NCI-H1417 (cell line): ENCODE measurements at places on chromosomes 5 and 9.

- no peak for DNase-seq
Measured at GRCh38 chr9:98047002-98047401, 9.5 kb upstream of the NANS start.

GRCh38 chr5:160158087-160158486 lies 38.8 kb upstream of the PWWP2A start:
- no peak for DNase-seq

- no peak for DNase-seq
Measured at GRCh38 chr5:151024440-151025249, 4.3 kb downstream of the GPX3 start.

- no peak for DNase-seq
Measured at GRCh38 chr9:137293094-137293481, 9.0 kb downstream of the NRARP start.

- no peak for DNase-seq
Measured at GRCh38 chr9:76591256-76591950, 132.4 kb downstream of the GCNT1 start.

GRCh38 chr9:137807721-137808703 lies 69.6 kb upstream of the CACNA1B start:
- no peak for DNase-seq

- no peak for DNase-seq
Measured at GRCh38 chr5:1538276-1538675, 14.5 kb upstream of the LPCAT1 start.

- no peak for DNase-seq
Measured at GRCh38 chr5:134177369-134178095, 782 bp upstream of the SKP1 start.

- DNase-seq, result peak; percentile 50
Measured at GRCh38 chr9:86948074-86948929, 996 bp upstream of the GAS1 start.

- DNase-seq, result no peak
Measured at GRCh38 chr9:70160686-70161600, 97.8 kb upstream of the SMC5 start.

- DNase-seq, result no peak
Measured at GRCh38 chr9:18379073-18379811, 94.7 kb upstream of the ADAMTSL1 start.
